ENCODE measurements at places on chromosomes 3 and 15.
A peak's percentile ranks its signal among the peaks of the same experiment; 100 is the strongest.

- no peaks in the 10 kb centered on the region for H3K4me1 ChIP-seq
- no peaks in the 10 kb centered on the region for H3K36me3 ChIP-seq
- H3K27me3 ChIP-seq = no peaks in the 10 kb centered on the region
- H3K27ac ChIP-seq = no peak overlapping the region
- no peak for DNase-seq
Measured at GRCh38 chr3:161117646-161118045, 12.5 kb upstream of the B3GALNT1 start.

GRCh38 chr3:122772827-122773226 lies 20.8 kb downstream of the HSPBAP1 start:
- H3K27me3 ChIP-seq = no peaks in the 10 kb centered on the region
- H3K27ac ChIP-seq = no peak overlapping the region
- H3K4me3 ChIP-seq = no peak overlapping the region
- no peak for DNase-seq
- peaks cover 8% of the 10 kb centered on the region for H3K36me3 ChIP-seq

DNA sequence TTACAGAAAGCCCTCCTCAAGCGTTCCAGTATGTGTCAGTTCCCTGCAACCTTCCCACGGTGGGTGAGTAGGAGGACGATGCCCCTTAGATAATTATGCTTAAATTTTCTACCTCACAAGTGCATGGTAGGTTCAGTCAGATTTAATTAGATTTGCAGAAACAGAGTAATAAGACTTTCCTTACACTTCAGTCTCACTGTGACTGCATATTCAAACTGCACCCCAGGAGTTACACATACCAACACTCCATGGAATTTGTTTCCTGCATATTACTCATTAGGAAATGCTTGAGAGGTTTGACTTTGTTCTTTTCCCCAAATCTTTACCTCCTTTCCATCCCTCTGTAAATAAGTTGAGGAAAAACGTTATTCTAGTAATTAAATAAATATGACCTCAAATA lies 108.8 kb downstream of the ARRDC4 start:
- H3K4me1 ChIP-seq = no peaks in the 10 kb centered on the region
- H3K36me3 ChIP-seq = no peaks in the 10 kb centered on the region
- H3K4me3 ChIP-seq = no peak overlapping the region
- no peak overlapping the region for H3K27ac ChIP-seq
- H3K27me3 ChIP-seq = no peaks in the 10 kb centered on the region
- DNase-seq = no peak

DNA sequence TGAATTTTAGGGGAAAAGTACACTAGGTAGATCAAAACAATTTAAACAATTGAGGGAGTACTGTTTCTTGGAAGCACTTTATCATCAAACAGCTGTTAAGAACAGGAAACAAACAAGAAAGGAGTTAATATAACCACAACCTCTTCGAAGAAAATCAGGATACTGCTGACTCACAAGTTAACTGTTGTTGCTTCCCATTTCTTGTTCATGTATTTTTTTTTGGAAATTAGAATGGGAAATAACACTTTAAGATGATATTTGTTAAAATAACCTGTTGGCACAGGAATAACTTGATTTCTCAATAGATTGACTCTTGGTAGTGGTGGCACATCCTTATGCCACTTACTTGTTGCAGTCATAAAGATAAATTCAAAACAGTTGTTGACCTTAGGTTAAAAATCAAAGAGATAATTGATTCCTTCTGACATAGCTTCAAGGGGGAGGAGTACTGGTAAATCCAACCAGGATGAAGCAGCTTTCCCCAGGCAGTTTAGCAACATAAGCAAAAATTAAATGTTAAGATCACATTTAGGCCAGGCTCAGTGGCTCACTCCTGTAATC lies 3.3 kb downstream of the BNIP2 start:
- H3K27me3 ChIP-seq = no peaks in the 10 kb centered on the region
- peak overlapping the region; percentile 64 for H3K27ac ChIP-seq
- no peaks in the 10 kb centered on the region for H3K36me3 ChIP-seq
- no peaks in the 10 kb centered on the region for H3K4me1 ChIP-seq
- no peak for DNase-seq

- no peaks in the 10 kb centered on the region for H3K36me3 ChIP-seq
- H3K4me3 ChIP-seq = no peak overlapping the region
- H3K27ac ChIP-seq = no peak overlapping the region
- H3K4me1 ChIP-seq = no peaks in the 10 kb centered on the region
- H3K27me3 ChIP-seq = no peaks in the 10 kb centered on the region
Measured at GRCh38 chr3:115286529-115287197, 139.6 kb upstream of the ZBTB20 start.

DNA sequence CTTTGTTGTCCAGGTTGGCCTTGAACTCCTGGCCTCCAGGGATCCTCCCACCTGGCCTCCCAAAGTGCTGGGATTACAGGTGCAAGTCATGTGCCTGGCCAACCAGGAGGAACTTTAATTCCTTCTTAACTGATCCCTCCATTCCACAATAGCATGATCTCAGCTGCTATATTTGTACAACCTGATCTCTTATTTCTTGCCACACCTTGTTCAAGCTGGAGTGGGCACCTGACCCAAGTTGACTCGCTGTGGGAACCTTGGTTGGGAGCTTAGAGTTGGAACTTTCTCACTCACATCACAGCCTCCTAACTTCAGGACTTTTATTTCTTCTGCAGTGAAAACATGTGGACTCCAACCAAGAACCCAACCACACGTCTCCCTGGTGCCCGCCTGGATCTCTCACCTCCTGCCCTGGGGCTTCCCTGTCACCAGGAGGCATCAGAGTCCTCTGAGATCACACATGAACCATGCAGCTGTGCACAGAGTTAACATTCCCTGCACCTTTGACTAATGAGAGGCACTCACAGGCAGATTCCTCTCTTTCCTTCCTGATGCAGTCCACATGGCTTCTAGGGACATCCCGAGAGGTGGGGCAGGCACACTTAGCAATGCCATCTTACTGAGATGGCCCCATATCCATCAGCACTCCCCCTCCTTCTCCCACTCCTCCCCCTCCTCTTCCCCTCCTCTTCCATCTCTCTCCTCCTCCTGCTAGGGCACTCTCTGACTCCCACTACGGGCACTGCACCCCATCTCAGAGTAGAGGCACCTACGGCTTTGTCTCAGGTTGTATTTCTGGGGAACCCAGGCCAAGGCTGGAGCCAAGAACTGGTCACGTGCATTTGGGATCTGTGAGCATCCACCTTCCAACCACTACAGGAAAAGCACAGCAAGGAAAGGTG lies 9.7 kb upstream of the CYFIP1 start:
- H3K27ac ChIP-seq = no peak overlapping the region
- no peaks in the 10 kb centered on the region for H3K36me3 ChIP-seq
- H3K27me3 ChIP-seq = no peaks in the 10 kb centered on the region
- no peak for DNase-seq
- no peaks in the 10 kb centered on the region for H3K4me1 ChIP-seq

DNA sequence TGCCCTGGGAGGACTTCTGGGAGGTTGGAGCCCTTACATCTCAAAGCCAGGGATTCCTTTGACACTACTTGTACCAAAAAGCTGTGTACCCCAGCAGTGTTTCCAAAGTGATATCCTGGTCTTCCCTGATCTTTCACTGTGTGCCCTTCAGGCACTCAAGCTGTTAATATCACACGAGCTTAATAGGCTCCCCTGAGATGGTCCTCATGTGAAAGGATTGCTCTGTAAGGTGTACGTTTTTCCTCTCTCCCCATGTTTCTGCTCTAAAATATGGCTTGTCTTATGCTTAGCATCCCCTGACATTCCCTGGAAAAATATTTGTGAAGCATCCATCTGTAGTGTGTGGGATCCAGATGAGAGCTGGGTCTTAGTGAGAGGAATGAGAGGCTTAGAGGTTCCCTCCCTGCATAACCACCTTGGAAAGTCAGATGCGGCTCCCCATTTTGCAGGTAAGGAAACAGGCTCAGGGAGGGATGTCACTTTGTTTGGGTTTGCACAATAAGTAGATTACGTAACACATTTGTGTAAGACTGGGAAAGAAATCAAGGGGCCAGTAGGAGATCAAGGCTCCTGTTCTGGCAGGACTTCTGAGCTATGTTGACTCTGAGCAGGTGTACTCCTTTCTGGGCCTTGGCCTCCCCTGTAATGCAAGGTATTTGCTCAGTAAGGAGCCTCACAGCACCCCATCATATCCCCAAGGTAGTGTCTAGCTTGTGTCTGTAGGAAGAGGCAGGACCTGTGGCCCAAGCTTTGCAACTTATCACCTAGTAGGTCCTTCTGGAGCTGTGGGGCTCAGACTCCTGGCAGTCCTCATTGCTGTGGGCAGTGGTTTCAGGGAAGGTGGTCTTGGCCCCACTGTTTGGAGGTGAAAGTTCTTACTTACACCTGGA lies 667 bp upstream of the ACOX2 start:
- no peak overlapping the region for H3K4me3 ChIP-seq
- H3K27me3 ChIP-seq = no peaks in the 10 kb centered on the region
- H3K27ac ChIP-seq = peak overlapping the region; percentile 85
- H3K36me3 ChIP-seq = no peaks in the 10 kb centered on the region
- no peaks in the 10 kb centered on the region for H3K4me1 ChIP-seq

DNA sequence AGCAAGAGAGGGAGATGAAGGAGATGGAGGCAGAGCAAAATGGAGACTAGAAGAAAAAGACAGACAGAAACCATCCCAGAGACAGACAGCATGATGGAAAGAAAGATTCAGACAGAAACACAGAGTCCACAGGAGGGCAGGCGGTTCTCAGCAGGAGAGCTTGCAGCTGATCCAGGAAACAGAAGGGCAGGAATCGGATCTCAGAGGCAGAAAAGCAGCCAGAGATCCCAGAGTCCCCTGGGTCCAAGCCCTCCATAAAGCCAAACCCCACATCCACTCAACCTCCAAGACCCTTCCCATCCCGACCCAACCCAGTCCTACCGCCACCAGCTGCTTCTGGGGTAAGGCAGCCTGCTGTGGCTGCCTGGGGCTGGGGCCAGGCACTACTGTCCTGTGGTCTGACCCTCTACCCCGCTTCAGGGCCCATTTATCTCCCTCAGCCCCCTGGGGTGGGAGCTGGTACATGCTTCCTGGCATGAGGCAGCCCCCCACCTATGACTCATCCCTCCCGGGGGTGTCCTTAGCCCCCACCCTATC lies at the start of gene UCN2:
UCN2 (minus strand) TSS at position 400 of the 537 bp plus-strand sequence. CDS start 657 bp downstream, outside the sequence.
- no peaks in the 10 kb centered on the region for H3K36me3 ChIP-seq
- H3K4me3 ChIP-seq = no peak within 1 kb of the TSS
- H3K27me3 ChIP-seq = no peaks in the 10 kb centered on the region
- H3K4me1 ChIP-seq = peaks cover 3% of the 10 kb centered on the region
- peak within 1 kb of the TSS; percentile 12 for H3K27ac ChIP-seq

GRCh38 chr15:80811781-80812315 lies 32.7 kb downstream of the CEMIP start:
- H3K27ac ChIP-seq = no peak overlapping the region
- no peaks in the 10 kb centered on the region for H3K4me1 ChIP-seq
- DNase-seq = no peak
- H3K4me3 ChIP-seq = no peak overlapping the region

DNA sequence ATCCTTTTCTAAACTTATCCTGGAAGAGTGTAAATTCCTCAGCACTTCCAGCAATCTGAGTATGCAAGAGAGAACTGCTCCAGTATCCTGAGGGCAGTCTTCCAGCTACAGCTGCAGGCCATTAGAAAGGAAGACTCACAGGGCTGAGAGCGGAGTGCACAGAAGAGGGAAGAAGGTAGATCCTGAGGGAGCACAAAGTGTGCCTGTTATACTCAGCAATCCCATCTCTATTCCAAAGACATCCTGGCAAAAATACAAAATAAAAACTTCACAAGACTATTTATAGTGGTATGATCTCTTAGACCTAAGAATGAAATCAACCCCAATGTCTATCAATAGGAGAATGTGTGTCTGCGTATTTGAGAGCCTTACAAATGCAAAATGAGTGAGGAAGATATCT lies 292.0 kb downstream of the ZIC1 start:
- no peaks in the 10 kb centered on the region for H3K36me3 ChIP-seq

DNA sequence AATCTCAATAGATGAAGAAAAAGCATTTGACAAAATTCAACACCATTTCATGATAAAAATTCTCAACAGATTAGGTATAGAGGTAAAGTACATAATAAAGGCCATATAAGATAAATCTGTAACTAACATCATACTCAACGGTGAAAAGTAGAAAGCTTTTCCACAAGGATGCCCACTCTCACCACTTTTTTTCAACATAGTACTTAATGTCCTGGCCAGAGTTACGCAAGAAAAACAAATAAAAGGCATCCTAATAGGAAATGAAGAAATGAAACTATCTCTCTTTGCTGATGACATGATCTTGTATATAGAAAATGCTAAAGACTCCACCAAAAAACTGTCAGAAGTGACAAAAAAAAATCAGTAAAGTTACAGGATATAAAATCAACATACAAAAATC lies 33.0 kb downstream of the THBS1 start:
- no peak for DNase-seq
- H3K4me1 ChIP-seq = no peaks in the 10 kb centered on the region
- no peaks in the 10 kb centered on the region for H3K27me3 ChIP-seq

GRCh38 chr3:72436863-72437592 lies 411.2 kb downstream of the SHQ1 start:
- no peak overlapping the region for H3K27ac ChIP-seq
- no peaks in the 10 kb centered on the region for H3K4me1 ChIP-seq
- no peak overlapping the region for H3K4me3 ChIP-seq
- no peaks in the 10 kb centered on the region for H3K27me3 ChIP-seq
- DNase-seq = no peak
- H3K36me3 ChIP-seq = no peaks in the 10 kb centered on the region
